ENCODE measurements at places on chromosomes 7 and 10.

DNA sequence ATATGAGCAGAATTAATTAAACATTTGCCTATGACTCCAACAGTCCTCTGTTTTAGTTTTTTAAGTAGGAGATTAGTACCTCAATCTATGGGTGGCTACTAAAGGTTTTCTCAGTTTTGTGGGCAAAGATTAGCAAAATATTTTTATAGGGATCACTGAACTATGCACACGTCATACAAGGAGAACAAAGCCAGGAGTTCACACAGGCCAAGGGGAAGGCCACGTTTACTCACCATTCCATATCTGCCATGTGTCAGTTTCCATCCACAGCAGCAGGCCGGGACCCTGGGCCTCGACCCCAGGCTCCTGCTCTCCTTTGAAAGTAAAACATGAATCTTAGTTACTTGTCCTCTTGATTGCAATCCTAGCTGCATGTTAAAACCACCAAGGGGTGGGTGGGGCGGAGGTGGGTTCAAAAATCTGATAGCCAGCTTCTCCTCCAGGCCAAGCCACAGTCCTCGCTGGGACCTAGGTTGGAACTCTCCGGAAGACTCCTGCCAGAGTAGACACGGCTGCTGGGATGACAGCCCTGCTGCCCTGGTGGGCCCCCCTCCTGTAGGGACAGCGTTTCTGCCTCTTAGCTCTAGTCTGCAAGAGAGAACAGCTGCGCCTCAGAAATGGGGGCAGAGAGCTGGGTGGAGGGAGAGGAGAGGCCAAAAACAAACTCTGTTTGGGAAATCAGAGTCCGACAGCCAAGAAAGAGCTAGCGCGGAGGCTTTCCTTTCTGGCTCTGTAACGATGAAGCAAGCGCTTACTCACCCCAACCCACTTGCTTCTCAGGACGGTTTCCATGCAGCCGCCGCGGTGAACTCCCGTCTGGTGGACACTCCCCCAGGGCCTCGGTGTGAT lies 35.6 kb downstream of the PITRM1 start:
- DNase-seq, result no peak

- no peak for DNase-seq
These were observed 64.4 kb downstream of the ENTPD1 start for GRCh38 chr10:95820363-95820762.

DNA sequence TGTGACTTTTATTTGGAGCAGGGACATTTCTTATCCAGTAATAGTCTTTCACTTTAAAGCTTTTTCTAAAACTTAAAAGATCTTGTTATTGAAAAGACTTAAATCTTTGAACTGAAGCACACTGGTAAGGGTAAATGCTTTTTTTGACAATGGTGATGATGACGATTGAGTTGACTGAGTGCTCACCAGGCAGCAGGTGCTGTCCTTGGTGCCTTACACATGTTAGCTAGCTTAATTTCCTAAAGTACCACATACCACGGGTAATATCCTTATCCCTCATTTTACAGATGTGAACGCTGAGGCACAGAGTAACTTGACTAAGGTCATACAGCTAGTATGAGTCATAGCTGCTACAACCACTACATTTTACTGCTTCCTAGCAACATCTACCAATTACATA lies 200.0 kb downstream of the XPNPEP1 start:
- DNase-seq, result no peak

DNA sequence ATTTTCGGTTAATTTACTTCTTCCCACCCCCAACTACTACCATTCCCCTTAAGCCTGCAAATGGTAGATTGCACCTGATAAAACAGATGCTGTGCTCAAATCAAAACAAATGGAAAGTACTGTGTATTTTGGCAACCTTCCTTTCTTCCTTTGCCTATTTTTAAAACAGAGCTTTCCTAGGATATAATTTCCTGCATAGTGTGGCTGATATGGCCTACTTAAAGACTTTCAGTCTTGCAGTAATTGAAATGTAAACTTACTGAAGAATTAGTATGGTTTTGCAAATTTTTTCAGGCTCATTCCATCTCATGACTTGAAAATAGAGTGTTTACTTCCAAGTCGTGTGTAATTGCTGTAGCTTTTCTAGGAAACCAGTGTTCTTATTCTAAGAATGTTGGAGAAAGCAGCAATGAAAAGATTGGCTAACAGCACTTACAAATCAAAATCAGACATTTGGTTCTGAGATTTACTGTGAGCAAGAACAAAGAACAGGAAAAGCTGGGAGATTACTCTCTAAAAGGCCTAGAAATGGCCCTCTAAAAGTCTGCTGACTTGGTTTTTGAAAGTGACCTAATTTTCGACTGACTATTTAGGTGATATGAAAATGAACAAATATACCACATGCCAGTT lies 52.0 kb downstream of the REEP3 start:
- DNase-seq, result no peak

GRCh38 chr7:127598318-127598717 lies 4.8 kb downstream of the FSCN3 start:
- no peak for DNase-seq

DNA sequence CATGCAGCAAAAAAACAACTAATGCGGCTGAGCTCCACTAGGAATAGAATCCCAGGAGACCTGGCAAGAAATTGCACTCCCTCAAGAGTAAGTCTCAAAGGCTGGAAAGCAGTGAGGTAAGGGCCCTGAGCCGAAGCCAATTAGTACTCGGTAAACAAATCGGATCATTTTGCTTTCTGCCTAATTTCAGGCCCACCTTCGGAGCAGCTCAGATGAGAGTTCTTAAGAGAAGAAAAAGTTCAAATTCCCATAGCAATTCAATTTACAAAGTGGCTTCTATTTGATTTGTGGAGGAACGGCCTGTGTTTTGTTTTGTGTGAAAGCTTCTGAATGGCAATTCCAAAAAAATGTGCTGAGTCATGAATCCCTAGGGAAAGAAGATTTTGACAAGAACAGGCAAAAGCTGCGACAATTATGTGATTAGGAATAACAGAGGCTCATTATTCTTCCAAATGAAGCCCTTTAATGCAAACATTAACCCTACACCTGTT lies 60.9 kb downstream of the SLC16A9 start:
- DNase-seq, result no peak

- no peak for DNase-seq
These were observed 103.8 kb downstream of the DNMBP start for GRCh38 chr10:99905971-99906370.

- DNase-seq, result no peak
These were observed 7.7 kb downstream of the RHEB start for GRCh38 chr7:151511946-151512345.

DNA sequence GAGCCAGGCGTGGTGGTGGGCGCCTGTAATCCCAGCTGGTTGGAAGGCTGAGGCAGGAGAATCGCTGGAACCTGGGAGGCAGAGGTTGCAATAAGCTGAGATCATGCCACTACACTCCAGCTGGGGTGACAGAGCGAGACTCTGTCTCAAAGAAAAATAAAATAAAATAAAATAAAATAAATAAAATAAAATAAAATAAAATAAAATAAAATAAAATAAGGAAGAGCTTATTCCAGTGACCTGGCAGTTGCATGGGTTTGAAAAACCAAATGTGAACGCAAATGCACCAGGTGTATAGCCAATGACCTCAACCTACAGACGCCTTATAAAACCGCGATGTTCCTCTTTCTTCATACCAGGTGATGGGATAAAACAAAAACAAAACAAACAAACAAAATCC lies 995.7 kb downstream of the TYW1 start:
- DNase-seq, result no peak

- no peak for DNase-seq
These were observed 2.0 kb downstream of the CLDN4 start for GRCh38 chr7:73832806-73833205.

Measured in RWPE2 (cell line).